ENCODE measurements at places on chromosomes 7 and 10. TPM values are rescaled to one million over a fixed set of nuclear protein-coding genes. Genes with fewer than 3 reads are reported as not detected.

DNA sequence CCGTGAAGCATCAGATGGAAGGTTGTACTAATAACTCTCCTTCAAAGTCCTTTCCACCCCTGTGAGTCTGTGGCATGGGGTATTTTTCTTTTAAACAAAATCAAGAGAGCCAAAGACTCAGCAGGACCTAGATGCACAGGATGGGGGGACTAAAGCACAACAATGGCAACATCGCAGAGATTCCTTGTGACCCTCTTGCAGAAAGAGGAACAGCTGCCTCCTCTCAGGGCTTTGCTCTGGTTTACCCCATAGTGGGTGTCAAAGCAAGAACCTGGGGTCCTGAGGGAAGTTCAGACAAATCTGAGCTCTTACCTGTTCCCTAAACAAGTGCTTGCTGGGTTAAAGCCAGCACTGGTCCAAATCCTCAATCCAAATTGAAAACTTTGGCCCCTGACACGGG lies 39.2 kb downstream of the FGF8 start:
- no peak for DNase-seq

- DNase-seq = peak; percentile 72
Observed at GRCh38 chr7:142880876-142881505, 4.6 kb downstream of the TRPV6 start.

DNA sequence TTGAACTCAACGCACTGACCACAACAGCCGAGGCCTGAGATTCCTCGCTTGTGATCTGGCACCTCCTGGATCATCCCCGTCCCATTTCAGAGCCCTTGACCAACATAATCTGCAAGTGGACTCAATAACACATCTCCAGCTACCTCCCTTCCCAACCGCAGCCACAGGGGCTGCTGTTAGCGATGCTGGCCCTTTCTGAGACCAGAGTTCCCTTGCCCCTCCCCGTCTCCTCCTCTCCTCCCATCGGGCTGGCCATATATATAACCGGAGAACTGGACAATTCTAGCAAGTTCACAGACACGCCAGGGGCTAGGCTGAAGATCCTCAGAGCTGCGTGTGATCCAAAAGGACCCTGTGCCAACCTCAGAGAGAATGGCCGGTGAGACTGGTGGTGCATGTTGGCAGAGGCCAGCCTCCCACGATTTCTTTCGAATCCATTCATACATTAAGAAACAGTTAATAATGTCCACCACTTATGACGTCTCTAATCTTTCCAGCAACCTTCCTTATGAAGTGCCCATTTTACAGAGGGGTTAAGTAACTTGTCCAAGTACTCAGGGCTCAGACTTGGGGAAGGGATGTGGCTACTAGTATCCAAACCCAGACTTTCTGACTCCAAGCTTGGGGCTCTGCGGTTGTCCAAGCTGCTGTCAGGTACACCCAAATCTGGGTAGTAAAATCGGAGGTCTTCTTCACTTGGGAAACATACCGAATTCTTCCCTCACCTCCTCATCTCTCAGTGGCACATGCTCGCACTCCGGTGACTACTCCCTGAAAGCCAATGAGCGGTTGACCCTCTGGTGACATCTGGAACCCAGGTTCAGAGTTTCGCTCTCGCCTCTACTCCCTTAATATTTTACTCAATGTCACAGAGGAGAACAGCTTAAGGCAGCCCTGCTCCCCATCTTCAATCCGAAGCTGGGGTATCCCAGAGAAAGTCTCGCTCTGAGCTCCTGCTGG lies 11.2 kb upstream of the FEZF1 start:
- no peak for DNase-seq

The NEUROD6 gene
- total RNA-seq = not detected

The RBP4 gene
- 2.2 TPM for total RNA-seq

The C10orf120 gene
- total RNA-seq = not detected
